CD4-positive, alpha-beta T cell treated with Interferon gamma for 1 hour (primary cell): ENCODE measurements at places on chromosomes 4 and X.

DNA sequence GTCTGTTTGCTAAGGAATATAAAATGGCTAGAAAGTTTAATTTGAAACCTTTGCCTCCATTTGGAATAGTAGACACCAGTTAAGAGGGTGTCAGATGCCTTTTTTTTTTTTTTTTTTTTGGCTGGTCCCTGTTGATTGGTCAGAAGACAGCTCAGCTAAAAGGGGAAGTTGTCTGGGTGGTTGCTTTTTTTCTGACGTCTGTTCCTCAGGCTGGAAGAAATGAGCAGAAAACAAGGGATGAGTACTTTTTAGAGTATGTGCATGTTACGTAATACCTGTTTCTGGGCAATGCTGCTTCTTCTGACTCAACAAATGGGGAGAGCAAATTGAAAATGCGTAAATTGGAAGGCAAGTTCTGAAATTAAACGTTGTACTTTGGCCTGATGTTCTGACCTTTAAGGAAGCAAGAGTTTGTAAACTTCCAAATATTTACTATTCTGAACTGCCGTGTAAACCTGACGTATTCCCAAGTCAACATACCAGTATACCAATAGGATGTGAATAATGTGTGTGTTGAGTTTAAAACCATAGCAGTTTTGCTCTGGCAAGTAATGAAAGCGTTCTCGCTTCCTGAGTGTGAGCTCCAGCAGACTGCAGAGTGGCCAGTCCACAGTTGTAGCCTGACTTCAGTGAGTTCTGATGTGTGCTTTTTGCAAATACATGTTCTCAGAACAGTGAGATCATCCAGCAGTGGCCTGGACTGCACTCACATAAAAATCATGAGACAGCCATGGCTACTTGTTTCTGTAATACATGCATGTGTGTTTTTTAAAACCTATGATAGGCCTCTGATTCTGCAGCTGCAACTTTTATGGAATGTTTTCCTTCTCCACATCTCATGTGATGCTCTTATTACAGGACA is 1.7 kb downstream of the SAT1 start:
- DNase-seq = peak; percentile 35

DNA sequence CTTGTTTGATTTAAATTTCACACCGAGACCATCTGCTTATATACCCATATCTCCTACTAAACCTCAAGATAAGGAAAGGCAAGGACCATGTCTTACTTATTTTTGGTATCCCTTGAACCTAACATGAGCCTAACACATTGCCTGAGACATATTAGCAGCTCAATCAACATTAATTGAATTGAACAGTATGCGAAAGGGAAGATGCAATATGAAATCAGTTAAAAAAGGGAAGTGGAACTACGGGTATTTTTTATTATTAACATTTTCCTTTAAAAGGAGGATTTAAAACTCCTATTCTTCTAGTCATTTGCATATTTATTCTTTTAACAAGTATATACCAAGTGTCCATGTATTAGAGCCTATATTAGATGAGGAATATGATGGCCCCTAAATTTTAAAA is 197.0 kb downstream of the CAMK2D start:
- DNase-seq = no peak

DNA sequence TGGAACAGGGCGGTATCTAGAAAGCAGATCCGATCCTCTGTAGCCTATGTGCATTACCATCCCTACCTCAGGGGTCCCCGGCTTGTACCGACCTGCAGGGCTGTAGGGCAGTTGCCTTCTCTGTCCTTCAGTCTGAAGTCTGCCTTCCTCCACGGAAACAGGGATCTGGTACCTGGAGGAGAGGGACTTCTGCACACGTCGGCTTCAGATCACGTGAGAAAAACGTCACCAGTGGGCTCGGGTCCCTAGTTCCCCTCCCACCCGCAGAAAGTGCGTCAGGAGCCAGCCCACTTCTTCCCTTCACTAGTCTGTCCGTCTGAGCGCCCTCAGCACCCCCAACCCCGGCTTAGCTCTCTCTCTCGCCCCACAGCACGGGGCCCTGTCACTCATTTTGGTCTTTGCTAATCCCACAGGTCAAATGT is at the start of gene TCEAL5:
TSS of gene TCEAL5 (minus strand) at position 170 of the 422 bp plus-strand sequence. CDS start 2,187 bp downstream, outside the sequence.
- no peak for DNase-seq

DNA sequence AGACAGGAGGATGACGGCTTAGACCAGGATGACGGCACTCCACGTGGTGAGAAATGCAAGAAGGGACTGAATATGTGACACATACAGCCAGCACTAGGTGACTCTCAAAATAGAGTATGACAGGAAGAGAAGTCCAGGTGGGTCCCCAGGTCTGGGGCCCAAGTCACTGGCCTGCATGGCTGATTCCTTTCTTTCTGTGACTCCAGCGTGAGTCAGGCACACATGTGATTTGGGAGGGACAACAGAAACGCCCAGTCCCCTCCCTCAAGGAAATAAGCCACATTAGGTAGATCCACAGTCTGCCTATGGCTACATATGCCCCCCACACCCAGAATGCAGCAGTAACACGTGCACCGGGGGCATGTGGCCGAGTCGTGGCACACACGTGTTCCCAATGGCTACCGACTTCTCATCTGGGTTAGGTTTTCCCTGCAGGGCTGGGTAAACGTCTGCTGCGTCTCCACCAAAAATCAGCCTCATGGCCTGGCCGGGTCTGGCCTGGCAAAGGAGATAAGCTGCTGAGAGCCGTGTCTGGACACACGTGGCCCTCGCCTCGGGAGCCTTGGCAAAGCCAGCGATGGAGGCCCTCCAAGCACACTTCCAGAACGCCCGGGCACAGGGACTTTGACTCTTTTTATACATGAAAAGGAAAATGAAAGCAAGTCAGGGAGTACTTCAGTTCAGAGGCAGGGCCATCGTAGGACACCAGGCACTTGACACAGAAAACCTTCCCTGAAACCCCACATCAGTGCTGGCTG is 19.3 kb downstream of the SEL1L3 start:
- DNase-seq = no peak

DNA sequence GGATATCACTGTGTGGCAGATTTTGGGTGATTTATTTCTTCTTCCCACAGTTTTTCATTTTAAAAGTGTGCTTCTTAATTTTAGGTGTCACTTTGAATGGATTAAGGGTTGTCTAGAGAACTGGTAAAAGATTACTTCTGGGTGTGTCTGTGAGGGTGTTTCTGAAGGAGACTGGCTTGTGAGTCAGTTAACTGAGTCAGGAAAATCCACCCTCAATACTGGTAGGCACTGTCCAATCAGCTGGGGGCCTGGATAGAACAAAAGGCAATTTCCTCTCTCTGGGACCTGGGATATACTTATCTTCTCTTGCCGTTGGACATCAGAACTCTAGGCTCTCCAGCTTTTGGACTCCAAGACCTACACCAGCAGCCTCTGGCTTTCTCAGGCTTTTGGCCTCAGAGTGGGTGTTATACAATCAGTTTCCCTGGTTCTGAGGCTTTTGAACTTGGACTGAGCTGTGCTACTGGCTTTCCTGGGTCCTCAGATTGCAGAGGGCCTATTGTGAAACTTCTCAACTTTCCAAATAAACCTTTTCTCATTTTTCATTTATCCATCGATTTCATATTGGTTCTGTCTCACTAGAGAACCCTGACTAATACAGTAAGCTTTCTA is 413.1 kb downstream of the GBA3 start:
- DNase-seq = no peak

- DNase-seq = no peak
Observed at GRCh38 chr4:176789955-176790354, 2.8 kb downstream of the VEGFC start.

DNA sequence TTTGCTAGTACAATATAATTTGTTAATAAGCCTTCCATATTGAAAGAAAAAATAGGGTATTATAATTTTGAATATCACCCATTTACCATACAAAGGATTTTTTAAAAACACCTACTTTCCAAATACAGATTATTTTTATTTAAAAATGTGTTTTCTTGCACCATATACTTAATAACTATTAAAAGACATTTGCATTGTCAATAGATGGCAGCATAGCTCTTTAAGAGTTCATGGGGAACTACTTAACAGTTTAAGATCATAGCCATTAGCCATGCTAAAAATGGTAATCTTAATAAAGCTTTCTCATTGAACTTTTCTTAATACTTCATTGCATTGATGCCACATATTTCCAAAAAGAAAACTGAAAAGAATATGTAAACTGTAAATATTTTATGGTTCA is 1995.9 kb downstream of the C4orf33 start:
- no peak for DNase-seq

- DNase-seq = no peak
Observed at GRCh38 chrX:15714529-15714928, 23.5 kb upstream of the CA5B start.

DNA sequence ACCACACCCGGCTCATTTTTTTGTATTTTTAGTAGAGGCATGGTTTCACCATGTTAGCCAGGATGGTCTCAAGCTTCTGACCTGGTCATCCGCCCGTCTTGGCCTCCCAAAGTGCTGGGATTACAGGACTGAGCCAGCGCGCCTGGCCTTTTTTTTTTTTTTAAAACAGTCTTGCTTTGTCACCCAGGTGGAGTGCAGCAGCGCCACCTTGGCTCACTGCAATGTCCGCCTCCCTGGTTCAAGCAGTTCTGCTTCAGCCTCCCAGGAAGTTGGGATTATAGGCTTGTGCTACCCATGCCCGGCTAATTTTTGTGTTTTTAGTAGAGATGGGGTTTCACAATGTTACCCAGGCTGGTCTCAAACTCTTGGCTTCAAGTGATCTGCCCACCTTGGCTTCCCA is 28.9 kb downstream of the ZFX start:
- DNase-seq = no peak

GRCh38 chrX:46184749-46185148 is 360.5 kb downstream of the ZNF674 start:
- no peak for DNase-seq

DNA sequence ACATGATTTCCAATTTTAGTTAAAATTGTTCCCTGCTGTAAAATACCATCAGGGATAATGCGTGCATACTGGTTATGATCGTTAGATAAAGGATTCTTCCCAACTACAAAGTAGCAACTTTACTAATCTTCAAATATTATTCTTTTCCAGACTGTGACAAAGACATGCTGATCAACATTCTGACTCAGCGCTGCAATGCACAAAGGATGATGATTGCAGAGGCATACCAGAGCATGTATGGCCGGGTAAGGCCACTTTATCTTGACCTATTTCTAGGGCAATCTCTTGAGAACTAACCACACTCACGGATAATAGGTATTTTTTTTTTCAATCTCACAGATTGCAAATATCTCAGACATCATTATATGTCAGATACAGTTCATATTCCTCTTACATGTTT is 47.0 kb downstream of the ANXA10 start:
- no peak for DNase-seq

GRCh38 chr4:110171971-110172370 is 26.4 kb downstream of the ELOVL6 start:
- DNase-seq = no peak

GRCh38 chr4:51878431-51878830 is 35.5 kb downstream of the DCUN1D4 start:
- no peak for DNase-seq

DNA sequence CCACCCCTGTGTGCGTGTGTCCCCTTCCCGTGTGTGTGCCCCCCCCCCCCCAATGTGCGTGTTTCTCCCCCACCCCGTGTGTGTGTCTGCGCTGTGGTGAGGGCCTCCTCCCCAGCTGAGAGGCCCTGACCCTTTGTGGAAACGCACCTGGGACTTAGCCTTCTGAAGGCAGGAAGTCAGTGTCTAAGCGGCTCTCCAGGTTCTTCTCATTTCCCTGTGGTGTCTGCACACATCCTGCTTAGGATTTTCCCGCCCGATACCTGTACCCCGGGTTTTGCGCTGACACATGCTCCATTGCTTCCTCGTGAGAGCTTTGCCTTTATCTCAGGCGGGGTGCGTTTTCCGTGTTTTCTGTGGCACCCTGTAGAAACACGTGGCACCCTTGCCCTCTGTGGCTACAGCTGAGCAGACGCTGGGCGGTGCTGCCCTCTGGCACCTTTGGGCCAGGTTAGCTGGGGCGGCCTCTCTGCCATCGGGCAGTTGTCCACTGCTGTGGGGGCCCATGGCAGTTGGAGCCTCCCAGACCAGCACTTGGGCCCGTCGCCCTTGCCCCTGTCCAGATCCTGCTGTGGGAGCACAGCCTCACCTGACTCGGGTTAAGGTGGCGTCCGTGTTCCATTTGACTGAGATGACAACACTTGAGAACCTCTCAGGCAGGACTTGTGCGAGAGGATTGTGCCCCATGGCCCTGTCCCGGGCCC is 26.3 kb downstream of the MAEA start:
- no peak for DNase-seq

DNA sequence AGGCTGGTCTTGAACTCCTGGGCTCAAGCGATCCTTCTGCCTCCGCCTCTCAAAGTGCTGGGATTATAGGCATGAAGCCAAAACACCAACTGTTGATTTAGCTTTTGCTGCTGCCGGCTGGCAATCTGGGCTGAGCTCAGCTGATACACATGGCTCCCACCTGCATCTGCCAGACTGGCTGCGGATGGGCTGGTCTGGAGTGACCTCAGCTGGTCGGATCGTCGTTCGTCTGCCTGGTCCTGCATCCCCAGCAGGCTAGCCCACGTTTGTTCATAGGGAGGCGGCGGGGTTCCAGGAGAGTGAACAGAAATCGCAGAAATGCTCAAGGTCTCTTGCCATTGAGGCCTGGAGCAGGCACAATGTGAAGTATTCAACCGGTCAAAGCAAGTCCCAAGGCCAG is 74.4 kb upstream of the DDX3X start:
- no peak for DNase-seq

- DNase-seq = no peak
Observed at GRCh38 chrX:131219271-131219670, 69.8 kb downstream of the IGSF1 start.

DNA sequence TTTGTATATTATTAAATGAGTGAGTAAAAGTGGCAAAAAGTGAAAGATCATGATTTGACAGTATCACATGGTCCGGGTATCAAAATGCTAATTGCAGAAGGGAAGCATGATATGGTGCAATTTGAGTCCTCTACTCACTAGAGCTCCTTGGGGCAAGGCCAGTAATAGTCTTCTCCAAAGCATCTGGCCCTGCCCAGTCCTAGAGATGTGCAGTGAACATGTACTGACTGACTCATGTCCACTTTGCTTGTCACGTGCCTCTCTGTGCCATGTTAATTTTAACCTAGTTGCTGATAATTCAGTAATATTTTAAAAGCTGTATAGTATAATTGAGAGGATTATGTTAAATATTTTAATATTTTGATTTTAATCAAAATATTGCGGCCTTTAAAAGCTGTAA is 54.6 kb upstream of the TENM3 start:
- DNase-seq = no peak

DNA sequence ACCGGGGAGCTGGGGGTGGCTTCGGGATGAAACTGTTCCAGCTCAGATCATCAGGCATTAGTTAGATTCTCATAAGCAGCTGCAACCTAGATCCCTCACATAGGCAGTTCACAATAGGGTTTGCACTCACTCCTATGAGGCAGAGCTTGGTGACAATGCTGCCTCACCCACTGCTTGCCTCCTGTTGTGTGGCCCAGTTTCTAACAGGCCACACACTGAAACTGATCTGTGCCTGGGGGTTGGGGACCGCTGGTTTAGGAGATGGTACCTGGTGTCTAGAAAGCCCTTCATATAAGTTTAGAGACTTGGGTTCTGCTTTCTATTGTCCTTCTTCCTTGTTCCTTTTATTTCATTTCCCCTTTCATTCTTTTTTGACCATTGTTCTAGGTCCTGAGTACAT is 234.2 kb downstream of the FRAS1 start:
- DNase-seq = no peak

- no peak for DNase-seq
Observed at GRCh38 chr4:165096776-165097175, 15.9 kb downstream of the TMEM192 start.
